Effector CD8-positive, alpha-beta T cell (primary cell): ENCODE measurements at places on chromosomes 2 and 18.
A peak's percentile ranks its signal among the peaks of the same experiment; 100 is the strongest.

DNA sequence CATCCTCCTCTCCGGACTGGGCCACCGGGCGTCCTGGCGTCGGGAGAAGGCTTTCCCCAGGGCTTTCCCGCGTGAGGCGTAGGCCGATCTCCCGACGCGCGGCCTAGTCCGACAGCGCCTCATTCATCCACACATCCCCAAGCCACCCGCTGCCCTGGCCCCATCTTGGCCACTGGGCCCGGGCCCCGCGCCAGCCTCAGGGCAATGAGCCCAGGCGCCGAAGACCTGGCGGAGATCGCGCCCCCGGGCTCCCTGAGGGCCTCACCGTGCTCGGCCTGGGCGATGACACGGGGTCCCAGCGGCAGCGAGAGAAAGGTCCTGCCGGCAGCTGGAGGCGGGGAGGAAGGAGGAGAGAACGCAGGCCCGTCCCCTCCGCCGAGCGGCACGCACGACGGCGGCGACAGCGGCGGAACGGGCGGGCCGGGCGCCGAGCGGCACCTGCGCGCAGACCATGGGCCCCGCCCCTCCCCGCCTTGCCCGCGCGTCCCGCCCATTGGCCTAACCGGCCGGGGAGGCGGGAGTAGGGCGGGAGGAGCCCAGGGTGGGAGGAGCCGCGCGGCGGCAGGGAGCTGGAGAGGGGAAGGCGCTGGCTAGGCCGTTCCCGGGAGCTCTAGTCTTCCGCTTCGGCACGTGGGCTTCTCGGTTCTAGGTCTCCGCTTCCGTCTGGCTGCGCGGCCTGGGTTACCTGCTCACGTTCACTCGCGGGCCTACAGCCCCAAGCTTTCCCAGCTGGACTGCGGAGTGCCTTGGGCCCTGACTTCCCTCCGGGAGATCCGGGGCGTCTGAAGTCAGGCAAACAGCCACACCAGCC is at the start of gene OLA1:
Gene OLA1 (minus strand): TSS at position 346 of the 811 bp plus-strand sequence. CDS start 1,717 bp downstream, outside the sequence.
- peak; percentile 93 for DNase-seq

DNA sequence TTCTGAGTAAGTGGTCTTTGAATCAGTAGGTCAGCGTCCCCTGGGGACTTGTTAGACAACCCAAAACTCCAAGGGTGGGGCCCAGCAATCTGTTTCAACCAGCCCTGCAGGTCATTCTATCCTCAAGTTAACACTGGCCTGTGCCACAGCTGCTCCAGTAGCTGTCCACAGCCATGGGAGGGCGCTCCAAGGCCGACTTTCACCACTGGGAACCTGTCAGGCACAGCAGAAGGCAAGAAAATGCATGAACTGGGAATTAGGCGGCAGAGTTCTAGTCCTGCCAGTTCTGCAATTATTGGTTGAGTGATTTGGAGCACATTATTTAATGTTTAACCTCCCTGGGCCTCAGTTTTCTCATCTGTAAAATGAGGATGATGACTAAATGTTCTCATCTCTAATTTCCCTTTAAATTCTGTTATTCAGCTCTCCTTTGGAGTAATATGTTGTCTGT is 17.4 kb upstream of the MRPL33 start:
- DNase-seq: peak; percentile 3

- no peak for DNase-seq
These were observed 198.5 kb downstream of the HDAC4 start for GRCh38 chr2:239202343-239202742.

DNA sequence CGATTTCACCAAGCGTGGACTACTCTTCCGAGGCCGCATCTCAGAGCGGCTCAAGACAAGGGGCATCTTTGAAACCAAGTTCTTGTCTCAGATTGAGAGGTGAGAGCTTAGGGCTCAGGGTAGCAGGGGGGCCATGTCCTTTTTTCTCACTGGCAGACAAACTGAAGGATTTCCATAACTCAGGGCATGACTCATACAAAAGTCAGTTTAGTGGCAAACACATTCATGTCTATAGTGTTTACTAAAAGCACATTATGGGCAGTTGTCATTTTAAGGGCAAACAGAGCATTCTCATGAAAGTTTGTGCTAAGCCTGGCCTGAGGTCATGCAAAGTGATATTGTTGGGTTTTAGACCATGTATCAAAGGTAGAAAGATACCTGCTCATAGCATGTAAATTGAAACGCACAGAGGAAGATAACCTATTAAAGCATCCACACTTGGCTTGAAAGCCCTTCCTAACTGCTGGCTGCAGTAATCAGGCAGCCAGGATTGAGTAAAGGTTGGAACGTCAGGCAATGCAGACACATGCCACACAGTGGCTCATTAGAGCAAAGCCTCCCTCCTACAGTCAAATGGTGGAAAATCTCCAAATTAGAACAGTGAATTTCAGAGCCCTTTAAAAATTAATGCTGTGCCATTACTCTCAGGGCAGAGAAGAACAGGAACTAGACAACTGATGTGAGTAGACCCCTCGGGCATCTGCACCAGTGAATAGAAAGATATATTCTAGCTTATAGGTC is 54.2 kb downstream of the HK2 start:
- no peak for DNase-seq

DNA sequence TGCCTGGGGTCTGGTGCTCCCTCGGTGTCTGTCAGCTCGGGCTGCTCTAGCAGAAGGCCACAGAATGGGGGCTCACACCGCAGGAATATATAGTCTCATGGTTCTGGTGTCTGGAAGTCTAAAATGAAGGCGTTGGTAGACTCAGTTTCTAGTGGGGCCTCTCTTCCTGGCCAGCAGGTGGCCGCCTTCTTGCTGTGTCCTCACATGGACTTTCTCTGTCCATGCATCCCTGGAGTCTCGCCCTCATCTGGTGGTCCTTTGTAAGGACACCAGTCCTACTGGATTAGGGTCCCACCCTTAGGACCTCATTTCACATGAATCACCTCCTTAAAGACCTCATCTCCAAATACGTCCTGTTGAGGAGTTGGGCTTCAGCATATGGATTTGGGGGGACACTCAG is 65.7 kb downstream of the RRM2 start:
- no peak for DNase-seq

- DNase-seq: no peak
These were observed 864 bp downstream of the KLHL29 start for GRCh38 chr2:23385748-23386338.

DNA sequence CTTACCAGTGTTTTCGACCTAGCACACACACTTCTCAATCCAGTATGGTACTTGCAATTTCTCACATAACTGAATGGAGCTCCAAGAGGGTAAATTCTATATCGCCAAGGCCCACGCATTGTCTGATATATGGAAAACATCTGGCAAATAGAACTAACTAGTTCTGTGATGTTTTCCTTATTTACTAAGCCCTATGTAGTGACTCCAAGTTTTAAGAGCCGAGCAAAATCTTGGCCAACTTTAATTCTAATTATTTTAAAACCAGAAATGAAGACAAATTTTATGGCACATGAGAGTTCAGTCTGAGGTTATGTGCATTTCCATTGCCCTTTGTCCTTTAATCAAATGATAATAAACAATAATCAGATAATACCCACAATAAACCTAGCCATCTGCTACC is 1119.7 kb upstream of the CNTNAP5 start:
- DNase-seq: no peak

GRCh38 chr2:184004289-184004947 is 593.9 kb upstream of the ZNF804A start:
- no peak for DNase-seq

GRCh38 chr2:100067784-100068183 is 74.6 kb downstream of the AFF3 start:
- no peak for DNase-seq

GRCh38 chr2:76749858-76750257 is 772.3 kb downstream of the LRRTM4 start:
- DNase-seq: no peak

DNA sequence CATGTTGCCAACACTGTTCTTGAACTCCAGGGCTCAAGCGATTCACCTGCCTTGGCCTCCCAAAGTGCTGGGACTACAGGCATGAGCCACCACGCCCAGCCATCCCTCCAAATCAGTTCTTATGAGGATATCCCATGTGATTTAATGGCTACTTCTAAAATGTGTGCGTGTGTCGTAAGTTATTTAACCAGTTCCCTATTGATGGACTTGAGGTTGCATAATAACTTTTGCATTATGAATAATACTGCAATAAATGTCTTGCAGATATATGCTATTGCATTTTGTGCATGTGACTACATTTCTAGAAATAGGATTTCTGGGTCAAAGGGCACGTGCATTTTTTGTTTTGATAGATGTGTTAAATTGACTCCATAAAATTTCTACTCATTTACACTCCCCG is 19.0 kb downstream of the DIPK1C start:
- no peak for DNase-seq

GRCh38 chr2:54760310-54760709 is 36.8 kb downstream of the EML6 start:
- no peak for DNase-seq

DNA sequence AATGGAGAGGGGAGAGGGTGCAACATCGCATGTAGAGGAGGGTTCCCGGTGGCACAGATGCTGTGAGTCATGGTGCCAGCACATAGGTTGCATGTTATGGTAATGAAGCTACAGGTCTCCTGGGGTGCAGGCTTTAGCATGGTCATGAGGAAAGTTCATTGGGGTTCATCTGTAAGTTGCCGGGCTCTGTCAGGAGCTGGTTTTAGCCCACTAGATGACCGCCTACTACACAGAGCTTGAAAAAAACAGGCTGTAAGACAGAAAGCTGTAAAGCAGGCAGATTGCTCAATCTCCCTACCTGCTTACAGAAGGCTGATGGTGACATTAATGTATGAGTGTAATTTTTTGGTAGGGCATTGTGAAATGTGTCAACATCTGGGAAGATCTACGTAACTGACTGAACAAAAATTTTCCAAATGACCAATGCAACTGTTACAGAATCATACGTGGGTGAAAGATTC is 23.9 kb downstream of the DYSF start:
- DNase-seq: no peak

- no peak for DNase-seq
These were observed 1355.1 kb upstream of the SLC39A10 start for GRCh38 chr2:194301946-194302345.

GRCh38 chr2:69298261-69298660 is 88.8 kb downstream of the GFPT1 start:
- no peak for DNase-seq

DNA sequence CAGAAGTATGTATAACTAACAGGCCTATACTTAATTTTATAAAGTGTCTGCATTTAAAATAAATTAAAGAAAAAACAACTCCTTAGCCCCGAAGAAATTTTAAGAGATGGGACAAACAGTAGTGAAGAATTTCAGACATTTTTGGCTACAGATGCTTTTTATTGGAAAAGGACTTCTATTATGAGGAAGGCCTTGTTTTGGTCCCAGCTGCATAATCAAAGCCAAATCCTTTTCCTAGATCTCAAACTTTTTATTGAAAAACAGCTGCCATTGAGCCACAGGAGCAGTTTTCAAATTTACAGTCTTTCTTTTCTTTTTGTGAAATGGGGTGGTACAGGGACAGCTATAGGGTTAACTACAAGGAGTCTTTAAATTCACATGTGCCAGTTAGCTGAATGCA is 51.3 kb upstream of the SETBP1 start:
- DNase-seq: no peak

GRCh38 chr2:176270100-176270750 is 983 bp downstream of the MTX2 start:
- no peak for DNase-seq

- no peak for DNase-seq
These were observed 30.5 kb downstream of the GCKR start for GRCh38 chr2:27527182-27527581.

DNA sequence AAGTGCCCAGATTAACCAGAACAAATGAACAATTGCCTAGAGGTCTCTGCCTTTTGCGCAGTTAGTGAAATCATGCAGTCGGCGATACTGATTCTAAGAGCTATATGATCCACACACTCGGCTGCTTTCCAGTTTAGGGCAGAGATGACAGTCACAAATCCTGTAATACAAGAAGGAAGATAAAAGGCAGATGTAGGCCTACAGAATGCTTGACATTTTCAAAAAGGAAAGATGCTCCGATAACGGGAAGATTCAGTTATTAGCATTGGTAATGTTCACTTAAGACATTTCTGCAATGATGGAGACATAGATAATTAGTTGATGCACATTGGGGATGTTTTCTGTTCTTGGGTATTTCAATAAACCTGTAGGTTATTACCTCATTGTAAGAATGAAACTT is 19.5 kb downstream of the NYAP2 start:
- no peak for DNase-seq

GRCh38 chr2:104177179-104177578 is 676.7 kb upstream of the POU3F3 start:
- DNase-seq: no peak

DNA sequence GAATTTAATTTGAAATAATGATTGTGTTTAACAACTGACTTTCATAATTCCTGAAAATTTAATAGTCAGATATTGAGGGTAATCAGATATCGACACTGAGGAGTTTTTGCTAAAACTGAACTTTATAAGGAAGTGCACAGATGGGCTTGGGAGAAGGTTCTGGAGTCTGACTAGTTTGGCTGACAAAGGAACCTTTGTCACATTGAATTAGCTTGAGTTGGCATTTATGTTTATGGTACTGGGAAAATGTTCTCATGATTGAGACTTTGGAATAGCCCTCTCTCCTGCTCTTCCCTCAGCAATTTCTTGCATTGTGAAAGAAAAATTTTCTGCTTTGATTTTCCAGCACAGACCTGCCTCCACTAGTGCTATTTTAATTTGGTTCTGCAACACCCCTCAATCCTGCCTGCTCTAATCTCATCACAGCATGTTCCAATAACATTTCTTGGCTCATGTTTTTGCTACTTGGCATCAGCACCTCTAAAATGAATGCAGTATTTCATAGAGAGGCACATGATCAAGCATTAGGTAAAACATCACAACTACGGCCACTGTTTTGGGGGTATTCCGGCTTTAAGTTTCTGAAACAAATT is 133.9 kb upstream of the FSHR start:
- DNase-seq: no peak

DNA sequence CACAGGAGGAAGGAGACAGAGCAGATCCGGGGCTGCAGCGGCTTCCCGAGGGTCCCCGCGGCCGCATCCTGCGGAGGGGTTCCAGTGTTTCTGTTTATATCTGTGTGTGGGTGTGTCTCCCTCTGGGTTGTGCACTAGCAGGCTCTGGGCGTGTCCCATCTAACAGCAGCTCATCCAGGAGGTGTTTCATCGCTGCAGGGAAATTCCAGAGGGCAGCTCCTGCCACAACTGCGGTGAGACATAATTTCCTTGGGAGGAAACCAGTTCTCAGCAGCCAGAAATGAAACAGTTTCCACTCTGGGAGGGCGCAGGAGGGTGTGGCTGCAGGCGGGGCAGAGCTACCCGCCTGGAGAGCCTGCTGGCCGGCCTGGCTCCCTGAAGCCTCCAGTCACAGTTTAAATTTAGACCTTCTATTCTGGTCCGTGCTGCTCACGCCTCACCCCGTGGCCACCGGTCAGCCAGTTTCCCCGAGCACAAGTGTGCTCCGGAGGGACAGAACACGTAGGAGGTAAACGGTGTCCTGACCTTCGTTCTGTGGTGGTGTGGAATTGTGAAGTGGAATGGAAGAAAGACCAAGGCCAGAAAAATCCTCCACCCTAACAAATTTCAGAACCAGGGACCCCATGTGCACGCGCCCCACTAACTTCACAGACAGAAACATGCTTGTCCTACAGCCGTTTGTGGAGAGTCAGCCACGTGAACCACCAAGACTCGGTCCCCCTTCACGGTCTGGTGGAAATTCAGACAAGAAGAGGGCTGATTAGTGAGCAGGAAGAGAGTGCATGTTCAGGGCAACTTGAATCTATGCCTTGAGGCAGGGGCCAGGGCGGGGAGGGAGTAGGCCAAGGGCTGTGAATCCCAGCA is 50.2 kb downstream of the TEX44 start:
- DNase-seq: peak; percentile 15
